ENCODE measurements at places on chromosomes 11 and 22.

GRCh38 chr11:59172345-59173079, 580 bp downstream of the DTX4 start:
- DNase-seq = peak; percentile 27

- no peak for DNase-seq
Measured at GRCh38 chr22:38494498-38494897, 11.6 kb downstream of the DDX17 start.

GRCh38 chr11:74673693-74674360, 57.4 kb downstream of the CHRDL2 start:
- DNase-seq = no peak

GRCh38 chr11:75966537-75967287, 151.7 kb downstream of the UVRAG start:
- no peak for DNase-seq

DNA sequence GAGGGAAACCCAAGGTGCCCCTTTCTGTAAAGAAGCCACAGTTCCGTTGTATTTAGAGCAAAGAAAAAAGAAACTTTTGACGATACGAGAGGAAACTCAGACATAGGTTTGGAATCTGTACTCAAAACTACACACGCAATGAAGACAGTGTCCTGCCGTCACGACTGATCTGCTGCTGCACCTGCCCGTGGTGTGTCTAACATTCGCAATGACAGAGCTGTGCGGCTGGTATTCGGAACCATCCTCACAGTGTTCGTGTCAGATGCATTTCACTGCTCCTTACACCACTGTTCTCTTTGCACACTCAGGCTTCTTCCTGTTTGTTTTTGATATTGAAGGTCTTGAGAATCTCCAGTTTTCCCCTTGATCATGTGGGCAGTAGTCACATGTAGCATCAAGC, 84.8 kb downstream of the RTL6 start:
- DNase-seq = no peak

GRCh38 chr22:32700191-32700882, 101.2 kb upstream of the TIMP3 start:
- DNase-seq = no peak

DNA sequence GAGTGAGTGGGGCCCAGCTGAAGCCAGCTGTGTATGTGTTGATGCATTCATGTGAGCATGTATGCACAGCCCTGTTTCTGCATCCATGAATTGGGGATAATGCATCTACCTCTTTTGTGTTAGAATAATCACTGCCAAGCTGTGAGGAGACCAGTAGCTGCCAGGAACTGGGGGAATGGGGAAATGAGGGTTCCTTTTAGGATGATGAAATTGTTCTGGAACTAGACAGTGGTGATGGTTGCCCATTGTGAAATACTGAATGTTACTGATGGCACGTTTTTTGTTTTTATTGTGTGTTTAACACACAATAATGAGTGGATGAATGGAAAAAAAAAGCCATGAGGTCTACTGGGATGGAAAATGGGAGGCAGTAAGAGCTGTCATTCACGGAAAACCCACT, 45.3 kb upstream of the WNT11 start:
- no peak for DNase-seq

GRCh38 chr11:119190531-119190930, 5.3 kb downstream of the NHERF4 start:
- no peak for DNase-seq

DNA sequence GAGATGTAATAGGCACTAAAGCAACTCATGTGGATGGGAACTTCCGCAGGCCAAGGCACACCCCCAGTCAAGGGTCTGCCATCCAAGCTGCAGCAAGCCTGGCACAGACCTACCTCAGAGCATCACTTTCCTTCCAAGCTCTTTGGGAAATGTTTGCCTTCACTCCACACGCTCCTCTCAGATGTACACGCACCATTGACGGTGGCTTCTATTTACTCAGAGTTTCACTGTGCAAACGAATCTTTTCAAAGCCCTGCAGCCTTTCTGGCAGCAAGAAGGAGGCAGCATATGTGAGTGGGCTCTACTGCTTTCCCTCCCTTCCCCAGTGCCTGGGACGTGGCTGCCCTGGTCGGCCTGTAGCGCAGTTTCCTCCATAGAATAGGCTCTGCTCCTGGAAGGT, 60.9 kb upstream of the USP47 start:
- no peak for DNase-seq
